ENCODE measurements at places on chromosomes 2 and 18. TPM values are rescaled to one million over a fixed set of nuclear protein-coding genes. Genes with fewer than 3 reads are reported as not detected.

Gene RPS27A
- total RNA-seq: 1,648 TPM

Gene KCNG2
- not detected for total RNA-seq

Gene LCLAT1
- total RNA-seq: 8.7 TPM

Gene STAT4
- 12.3 TPM for total RNA-seq

Gene CPLX4
- not detected for total RNA-seq

Gene HJURP
- under 0.01 TPM for total RNA-seq

Gene NEB
- 0.90 TPM for total RNA-seq

Gene LIMS4
- not detected for total RNA-seq

Gene TUBB8B
- not detected for total RNA-seq

Gene MTCL1
- 12.7 TPM for total RNA-seq

DNA sequence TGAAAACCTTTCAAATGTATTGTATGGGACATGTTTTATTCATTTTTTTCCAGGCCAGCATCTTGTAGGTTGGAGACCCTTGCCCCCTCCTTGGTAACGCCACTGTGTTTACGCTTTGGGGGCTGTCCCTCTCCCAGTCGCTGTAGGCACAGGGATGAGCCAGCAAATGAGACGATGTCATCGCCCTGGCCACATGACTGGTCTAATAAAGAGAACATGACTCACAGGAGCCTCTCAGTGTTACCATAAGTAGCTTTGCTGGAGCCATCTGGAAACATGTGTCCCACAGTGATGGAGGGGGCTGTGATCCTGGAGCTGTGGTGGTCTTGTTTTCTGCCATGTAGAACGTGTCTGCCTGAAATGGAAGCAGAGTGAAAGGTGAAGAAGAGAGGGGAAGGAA is 78.9 kb downstream of the CD8B2 start:
- peak; percentile 71 for DNase-seq

DNA sequence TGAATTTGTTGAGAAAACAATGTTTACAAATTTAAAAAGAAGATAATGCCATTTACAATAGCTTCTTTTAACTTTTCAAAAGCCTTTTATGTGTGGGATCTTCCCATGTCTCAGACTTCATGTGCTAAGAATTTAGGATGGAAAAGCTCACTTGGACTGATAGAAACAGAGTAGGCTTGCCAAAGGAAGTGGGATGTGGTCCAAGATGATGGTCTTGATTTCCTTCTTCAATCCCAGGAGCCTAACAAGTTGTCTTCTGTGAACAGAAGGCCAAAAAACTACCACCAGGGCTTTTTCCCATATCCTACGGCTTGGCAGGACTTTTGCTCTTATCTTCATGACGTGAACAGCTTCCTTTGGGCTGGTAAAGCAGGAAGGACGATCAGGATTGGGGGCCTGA is 9.5 kb downstream of the CXCR4 start:
- DNase-seq: no peak

GRCh38 chr2:143645921-143646645 is 516.9 kb downstream of the ARHGAP15 start:
- no peak for DNase-seq

DNA sequence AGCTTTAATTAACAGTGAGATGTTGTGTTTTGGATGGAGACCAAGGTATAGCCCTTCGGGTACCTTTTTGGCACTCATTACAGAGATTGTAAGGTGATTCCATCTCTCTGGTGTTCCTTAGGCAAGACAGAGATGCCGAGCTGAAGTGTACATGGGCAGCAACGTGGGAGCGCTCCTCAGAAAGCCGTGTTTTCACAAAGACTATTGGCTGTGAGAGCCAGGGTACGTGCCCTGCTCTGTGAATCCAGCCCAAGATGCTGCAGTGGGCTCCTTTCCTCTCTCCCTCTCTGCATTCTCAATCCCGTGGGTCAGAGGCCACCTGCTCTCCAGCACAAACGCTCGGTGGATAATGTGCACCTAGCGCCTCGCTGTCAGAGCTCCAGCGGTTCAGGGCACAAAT is 203.0 kb upstream of the EPHA4 start:
- DNase-seq: no peak

GRCh38 chr2:169579044-169579443 is 5.1 kb upstream of the PPIG start:
- DNase-seq: no peak

DNA sequence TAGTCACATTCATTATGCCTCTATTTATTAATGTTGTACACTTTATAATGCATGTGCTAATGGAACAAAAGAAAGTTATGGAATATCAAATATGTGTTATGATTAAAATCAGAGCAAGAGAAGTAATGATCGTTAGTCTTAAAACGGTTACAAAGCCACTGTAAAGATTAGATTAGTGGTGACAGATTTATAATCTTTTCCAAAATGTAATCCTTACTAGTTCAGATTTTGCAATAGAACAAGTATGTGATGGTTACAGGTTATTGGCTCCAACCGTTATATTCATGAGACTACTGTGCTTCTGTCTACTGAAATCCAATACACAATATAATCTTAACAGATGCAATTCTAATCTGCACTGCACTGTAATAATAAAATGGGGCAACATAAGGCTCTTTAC is 180.6 kb downstream of the ZNF521 start:
- DNase-seq: no peak

GRCh38 chr18:36315736-36316135 is 18.2 kb downstream of the FHOD3 start:
- DNase-seq: peak; percentile 81

- DNase-seq: no peak
Measured at GRCh38 chr2:182543741-182544525, 117.1 kb upstream of the PDE1A start.

DNA sequence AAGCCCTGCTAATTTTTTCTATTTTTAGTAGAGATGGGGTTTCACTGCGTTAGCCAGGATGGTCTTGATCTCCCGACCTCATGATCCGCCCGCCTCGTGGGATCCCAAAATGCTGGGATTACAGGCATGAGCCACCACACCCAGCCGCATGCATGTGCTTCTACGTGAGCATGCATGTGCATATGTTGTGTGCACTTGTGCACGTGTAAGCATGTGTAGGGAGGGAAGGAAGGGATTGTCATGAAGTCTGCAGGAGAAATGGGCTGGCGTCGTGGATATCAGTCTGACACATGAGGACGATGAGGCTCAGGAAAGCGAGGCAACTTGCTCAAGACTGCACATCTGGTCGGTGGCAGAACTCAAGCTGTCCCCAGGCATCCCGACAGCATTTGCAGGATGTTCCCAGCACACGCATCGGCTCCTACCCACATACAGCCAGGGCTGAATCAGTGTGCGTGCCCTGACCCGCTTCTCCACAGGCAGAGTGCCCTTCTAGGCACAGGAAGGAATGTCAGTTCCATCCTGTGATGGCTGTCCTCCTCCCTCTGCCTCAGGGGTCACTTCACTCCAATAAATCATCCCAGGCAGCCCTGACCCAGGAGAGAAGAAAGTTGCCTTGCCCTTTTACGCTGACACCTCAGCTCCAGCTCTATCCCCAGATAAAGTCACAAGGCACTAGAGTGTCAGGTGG is 49.9 kb upstream of the SLC14A2 start:
- peak; percentile 91 for DNase-seq

DNA sequence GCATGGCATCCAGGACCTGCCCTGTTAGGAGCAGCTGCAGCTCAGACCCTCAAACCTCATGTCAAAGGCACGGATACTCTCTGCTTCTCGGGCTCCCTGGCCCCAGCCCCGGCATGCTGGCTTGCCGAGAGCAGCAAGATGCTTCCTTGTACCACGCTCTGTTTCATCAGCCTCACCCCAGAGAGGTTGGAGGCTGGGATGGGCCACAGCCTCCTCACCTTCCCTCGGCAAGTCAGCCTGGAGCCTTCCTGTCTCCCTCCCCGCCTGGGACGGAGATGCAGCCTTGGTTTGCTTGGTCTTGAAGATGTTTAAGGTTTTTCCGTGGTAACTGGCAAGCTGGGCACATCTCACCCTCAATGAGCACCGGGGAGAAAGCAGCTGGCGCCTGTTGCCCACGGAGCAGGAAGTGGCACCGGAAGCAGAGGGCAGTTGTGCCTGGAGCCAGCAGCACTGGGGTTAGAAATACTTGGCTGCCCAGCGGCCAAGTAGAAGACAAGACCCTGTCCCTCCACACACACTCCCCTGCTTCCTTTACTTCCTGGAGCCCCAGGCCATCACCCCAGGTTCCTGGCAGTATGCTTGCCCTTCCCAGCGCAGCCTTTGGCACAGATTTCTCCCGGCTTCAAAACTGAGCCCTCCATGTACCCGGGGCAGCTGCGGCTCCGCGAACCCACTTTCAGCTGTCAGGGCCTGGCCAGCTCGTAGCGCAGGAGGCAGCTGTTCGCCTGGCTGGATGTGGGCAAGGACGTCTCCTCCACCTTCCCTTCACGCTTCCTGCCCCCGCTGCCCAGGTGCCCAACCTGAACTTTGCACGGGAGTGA is 17.4 kb downstream of the FBLN7 start:
- DNase-seq: no peak

- DNase-seq: peak; percentile 94
Measured at GRCh38 chr2:120262761-120263428, 10.2 kb downstream of the RALB start.

GRCh38 chr2:239879423-239880084 is 145.6 kb downstream of the NDUFA10 start:
- no peak for DNase-seq

Data from bronchial epithelial cell (primary cell).